Kidney (tissue), 22 donors: ENCODE measurements at places on chromosomes 1 and 21.

DNA sequence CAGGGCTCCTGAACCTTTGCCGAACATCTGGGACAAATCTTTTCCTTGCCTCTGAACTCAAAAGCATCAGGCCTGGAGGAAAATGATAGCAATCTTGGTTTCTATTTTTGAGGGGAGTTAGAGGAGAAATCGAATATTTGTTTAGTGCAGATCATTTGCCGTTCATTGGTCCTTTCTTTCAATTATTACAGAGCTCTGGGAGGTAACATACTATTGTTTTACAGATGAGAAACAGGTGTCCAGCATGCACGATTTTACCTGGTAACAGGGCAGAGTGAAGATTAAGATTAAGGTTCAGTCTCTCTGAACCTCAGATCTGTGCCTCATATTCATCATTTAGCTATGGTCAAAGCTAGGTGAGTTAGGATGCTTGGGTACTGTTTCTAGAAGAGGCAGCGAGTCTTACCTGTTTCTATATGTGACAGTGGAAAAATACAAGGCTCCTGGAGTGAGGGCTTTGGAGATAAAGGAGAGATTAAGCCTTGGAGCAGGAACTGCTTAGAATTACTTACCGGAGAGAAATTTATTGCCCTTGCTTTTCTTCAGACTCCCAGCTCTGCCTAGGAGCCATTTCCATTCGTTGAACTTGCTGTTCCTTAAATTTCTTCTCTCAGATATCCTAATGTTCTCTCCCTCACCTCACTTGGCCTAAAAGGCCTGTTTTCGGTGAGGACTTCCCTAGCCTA lies 1.4 kb downstream of the PRCC start:
- no peak for DNase-seq

- no peak for DNase-seq
Measured at GRCh38 chr1:246265481-246265880, 241.6 kb downstream of the SMYD3 start.

DNA sequence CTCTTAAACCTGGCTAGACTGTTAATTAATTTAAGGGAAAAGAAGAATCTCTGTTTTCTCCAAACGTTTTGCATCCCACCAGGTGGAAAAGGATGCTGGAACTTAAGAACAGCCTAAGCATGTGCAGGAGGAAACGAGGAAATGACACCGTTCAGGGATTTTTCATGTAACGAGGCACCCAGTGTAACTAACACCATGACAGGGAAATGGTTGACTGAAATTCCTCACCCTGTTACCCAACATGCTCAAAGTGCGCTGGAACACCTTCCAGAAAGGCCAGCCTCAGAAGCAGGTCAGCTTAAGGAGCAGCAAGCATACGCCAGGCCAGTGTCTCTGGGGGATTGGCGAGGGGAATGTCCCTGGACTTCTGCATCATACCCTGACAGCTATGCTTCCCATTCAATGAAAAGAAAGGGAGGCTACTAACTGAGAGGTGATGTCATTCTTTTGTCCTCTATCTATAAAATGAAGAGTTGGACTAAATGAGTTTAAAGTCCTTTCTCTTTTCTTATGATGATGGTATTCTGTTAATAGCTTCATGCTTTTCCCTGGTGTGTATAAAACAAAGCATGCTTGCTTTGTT lies 21.6 kb downstream of the TNN start:
- no peak for DNase-seq

- no peak for DNase-seq
Measured at GRCh38 chr1:234875328-234875952, 253.2 kb downstream of the TOMM20 start.

GRCh38 chr1:241606544-241606943 lies 33.6 kb downstream of the CHML start:
- no peak for DNase-seq

DNA sequence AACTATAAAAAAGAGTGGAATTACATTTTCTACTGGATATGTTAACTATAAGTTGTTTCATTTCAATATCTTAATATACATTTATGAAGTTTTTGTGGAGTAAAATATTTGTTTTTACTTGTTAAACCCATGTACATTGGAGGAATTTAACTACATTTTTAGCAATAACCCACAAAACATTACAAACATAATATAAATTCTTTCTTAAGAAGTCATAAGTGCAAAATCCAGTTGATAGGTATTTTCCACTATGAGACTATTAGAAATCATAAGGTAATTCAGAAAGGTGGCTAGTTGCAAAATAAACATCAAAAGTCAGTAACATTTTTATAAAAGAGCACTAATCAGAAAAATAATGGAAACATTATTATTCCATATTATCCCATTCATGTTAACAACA lies 73.9 kb upstream of the RRP15 start:
- no peak for DNase-seq

DNA sequence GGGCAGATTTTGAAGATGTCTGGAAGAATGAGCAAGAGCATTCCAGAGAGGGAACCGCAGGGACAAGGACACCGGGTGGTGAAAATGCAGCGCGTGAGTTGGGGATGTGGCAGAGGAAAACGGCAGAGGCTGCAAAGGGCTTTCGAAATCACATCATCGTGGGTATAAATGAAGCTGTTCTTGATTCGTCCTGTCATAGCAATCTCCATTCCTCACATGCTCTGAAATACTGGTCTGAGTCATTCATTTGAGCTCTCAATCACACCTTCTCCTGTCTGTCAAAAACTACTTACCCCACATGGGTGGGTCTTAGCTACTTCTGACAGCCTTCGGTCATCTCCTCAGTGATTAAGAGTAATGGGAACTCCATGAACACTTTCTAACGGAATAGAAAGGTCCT lies 81.5 kb downstream of the ERG start:
- DNase-seq = no peak

DNA sequence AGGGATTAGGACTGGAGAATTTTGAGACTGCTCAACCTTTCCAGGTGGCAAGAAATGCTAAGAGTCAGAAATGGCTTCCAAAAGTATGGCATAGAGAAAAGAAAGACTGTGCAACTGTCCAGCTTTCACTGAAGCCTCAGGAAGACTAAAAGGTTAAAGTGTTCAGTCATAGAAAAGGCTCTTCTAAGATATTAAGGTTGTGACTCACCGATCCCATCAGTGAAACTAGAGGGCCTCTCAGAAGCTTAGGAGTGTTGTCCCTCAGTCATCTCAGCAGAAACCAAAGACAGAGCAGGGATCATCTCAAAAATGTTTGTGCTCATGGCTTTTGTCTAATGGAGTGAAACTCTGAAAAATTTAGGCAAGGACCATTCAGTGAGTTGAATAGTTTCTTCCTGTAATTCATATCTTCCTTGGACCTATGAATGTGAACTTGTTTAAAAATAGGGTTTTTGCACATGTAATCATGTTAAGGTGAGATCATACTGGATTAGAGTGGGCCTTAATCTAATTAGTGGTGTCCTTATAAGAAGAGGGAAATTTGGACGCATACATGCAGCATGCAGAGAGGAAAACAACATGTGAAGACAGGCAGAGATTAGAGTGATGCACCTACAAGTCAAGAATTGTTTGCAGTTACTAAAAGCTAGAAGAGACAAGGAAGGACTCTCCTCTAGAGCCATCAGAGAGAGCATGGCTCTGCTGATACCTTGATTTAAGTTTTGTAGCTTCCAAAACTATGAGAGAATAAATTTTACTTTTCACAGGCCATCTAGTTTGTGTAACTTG lies 71.3 kb downstream of the RPE65 start:
- no peak for DNase-seq

GRCh38 chr1:99606306-99606705 lies 39.6 kb upstream of the PALMD start:
- no peak for DNase-seq

GRCh38 chr1:1924386-1924785 lies 5.3 kb upstream of the TMEM52 start:
- no peak for DNase-seq

DNA sequence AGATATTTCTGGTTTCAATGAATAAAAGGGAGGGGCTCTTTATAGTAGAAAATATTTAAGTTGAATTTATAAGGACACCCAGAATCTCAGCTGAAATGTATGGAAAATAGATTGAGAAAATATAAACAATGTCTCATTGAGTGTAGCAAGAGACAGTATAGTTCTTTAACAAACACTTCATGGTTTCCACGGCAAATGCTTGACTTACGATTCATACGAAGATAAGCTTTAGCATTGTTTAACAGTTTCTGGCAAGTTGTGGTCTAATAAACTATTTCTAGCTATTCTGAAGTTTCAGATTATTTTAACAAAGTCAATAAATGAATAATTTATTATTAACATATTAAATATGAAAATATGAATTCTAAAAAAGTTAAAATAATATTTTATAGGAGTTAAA lies 1419.4 kb downstream of the KCNT2 start:
- DNase-seq = no peak

GRCh38 chr1:84436876-84437655 lies 38.8 kb downstream of the DNASE2B start:
- DNase-seq = no peak

DNA sequence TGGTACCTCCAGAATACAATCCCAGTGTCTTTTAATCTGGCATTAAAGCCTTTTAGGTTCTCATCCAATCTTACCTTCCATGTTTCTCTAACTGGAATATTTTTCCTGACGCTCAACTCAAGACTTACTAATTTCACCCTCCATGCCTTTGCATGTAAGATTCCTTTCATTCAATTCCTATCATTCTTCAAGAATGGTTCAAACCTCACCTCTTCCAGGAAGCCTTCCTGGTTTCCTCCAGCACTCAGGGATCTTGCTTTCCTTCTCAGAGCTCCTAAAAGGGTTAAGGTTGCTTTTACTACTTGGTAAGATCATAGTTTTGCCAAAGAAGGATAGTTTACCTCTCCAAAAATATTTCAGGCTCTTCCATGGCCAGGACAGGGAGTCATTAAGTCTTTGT lies 91.2 kb upstream of the CACNA1E start:
- no peak for DNase-seq

GRCh38 chr1:212364985-212365384 lies 49.7 kb downstream of the PACC1 start:
- DNase-seq = no peak

- no peak for DNase-seq
Measured at GRCh38 chr1:219177363-219177762, 3.7 kb downstream of the LYPLAL1 start.

- DNase-seq = peak; percentile 67
Measured at GRCh38 chr1:153370146-153370545, 5.3 kb downstream of the S100A12 start.

DNA sequence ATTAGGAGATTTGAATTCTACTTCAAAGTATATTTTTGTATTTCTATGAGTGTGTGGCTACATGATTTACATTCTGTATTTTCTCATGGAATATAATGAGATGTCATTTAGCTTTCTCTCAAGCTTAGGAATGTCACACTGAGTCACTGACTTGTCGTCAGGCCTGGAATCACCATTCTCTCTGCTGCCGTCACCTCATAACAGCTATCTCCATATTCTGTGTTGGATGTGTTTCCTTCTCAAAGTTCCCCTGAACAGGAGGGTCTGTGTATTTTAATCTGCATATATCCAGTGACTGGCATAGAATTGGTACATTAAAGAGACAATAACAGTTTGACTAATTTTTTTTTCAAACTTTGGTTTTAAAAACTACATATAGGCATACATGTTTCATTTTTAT lies 35.9 kb downstream of the LYPLAL1 start:
- no peak for DNase-seq

GRCh38 chr1:223271085-223271781 lies 92.7 kb downstream of the SUSD4 start:
- no peak for DNase-seq

DNA sequence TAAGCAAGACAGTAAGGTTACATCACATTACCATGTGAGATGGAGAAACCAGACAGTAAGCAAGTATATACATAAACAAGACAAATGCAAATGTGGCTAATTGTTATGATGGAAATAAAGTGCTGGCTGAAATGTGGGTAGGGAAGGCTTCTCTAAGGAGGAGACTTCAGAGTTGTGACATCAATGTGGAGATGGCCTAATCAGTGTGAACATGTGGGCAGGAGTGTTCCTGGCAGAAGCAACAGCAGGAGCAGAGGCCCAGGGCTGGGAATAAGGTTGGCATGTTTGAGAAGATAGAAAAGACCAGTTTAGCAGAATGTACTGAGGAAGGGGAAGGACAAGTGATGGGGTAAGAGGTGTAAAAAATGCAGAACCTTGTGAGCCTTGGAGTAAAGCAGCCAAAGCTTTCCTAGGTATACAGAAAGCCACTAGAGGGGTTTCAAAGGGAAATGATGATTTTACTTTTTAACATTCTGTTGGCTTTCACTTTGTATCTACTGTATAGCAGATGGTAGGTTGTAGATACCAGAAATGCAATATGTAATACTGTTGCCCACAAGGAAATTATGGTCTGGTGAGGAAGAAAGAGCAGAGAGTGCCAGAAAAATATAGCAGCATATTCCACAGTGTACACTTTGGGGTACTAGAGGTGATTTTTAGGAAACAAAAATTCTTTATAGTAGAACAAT lies 197.4 kb downstream of the FGGY start:
- no peak for DNase-seq

GRCh38 chr1:45009956-45010854 lies 919 bp downstream of the HECTD3 start:
- DNase-seq = peak; percentile 22

GRCh38 chr1:112674986-112675727 lies 698 bp downstream of the MOV10 start:
- peak; percentile 87 for DNase-seq

- DNase-seq = no peak
Measured at GRCh38 chr1:229803626-229804217, 177.7 kb downstream of the URB2 start.

GRCh38 chr1:28905921-28906666 lies 8.3 kb upstream of the EPB41 start:
- no peak for DNase-seq

- peak; percentile 74 for DNase-seq
Measured at GRCh38 chr1:56837244-56837939, 17.2 kb upstream of the C8A start.

GRCh38 chr1:145906954-145907753 lies 2.7 kb downstream of the ITGA10 start:
- DNase-seq = no peak

GRCh38 chr1:163361123-163361934 lies 39.6 kb downstream of the NUF2 start:
- DNase-seq = peak; percentile 72

GRCh38 chr1:9760824-9761223 lies 62.9 kb downstream of the CLSTN1 start:
- DNase-seq = no peak

DNA sequence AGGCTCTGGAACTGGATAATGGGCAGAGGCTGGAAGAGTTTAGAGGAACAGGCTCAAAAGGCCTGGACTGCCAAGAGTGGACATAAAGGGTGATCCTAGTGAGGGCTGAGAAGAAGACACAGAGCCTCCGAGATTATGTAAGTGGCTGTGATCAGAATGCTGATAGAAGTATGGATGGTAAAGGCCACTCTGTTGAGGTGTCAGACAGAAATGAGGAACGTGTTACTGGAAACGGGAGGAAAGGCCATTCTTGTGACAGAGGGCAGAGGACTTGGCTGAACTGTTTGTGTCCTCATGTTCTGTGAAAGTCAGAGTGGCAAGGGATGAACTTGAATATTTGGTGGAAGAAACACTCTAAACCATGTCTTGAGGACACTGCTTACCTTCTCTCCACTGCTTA lies 6.7 kb upstream of the ABCG1 start:
- no peak for DNase-seq

DNA sequence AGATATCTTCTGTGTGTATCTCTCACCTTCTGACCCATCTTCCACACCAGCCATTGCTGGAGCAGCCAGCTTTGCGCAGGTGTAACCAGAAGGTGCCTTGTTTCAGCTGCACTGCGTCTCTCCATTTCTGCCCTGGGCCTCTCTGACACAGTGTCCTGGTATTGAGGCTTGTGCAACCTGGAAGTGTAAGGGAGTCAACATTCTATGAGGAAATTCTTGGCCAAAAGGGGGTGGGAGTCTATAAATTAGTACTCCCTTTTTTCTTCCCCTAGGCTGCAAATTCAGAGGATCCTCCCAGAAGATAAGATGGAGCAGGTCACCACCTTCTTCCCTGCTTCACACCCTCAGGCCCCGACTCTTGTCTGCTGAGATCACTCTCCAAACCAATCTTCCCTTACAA lies 109.1 kb downstream of the MRPS6 start:
- DNase-seq = no peak
